ENCODE measurements at places on chromosomes 5 and 9. TPM values are rescaled to one million over a fixed set of nuclear protein-coding genes. Genes with fewer than 3 reads are reported as not detected.

The IFNA16 gene
- not detected for total RNA-seq

The NOXA1 gene
- 0.46 TPM for total RNA-seq

The LRRC14B gene
- total RNA-seq: not detected

The FOXD4L3 gene
- total RNA-seq: not detected

The TXNDC8 gene
- not detected for total RNA-seq

The SPINK5 gene
- not detected for total RNA-seq

The FOXD1 gene
- 0.30 TPM for total RNA-seq

The IRX2 gene
- not detected for total RNA-seq

The GPR150 gene
- 0.30 TPM for total RNA-seq

The AQP7 gene
- not detected for total RNA-seq

The UGT3A2 gene
- total RNA-seq: not detected

The ARL14EPL gene
- under 0.01 TPM for total RNA-seq

The NUTM2F gene
- not detected for total RNA-seq

The SLC46A2 gene
- not detected for total RNA-seq

The DRD1 gene
- total RNA-seq: not detected

The TUSC1 gene
- 19.2 TPM for total RNA-seq

The OBP2B gene
- total RNA-seq: not detected

The LCN9 gene
- total RNA-seq: not detected

The UBQLN1 gene
- total RNA-seq: 111 TPM

The DEPDC1B gene
- 17.3 TPM for total RNA-seq

The RNF130 gene
- total RNA-seq: 20.7 TPM

The TNFSF8 gene
- total RNA-seq: not detected

The TEX48 gene
- not detected for total RNA-seq
